ENCODE measurements at places on chromosomes 11 and 22. TPM values are rescaled to one million over a fixed set of nuclear protein-coding genes. Genes with fewer than 3 reads are reported as not detected.

The IFTAP gene
- total RNA-seq: 30.3 TPM

The MFRP gene
- total RNA-seq: not detected

The OR4A16 gene
- total RNA-seq: not detected

The CD3G gene
- total RNA-seq: not detected

The C11orf97 gene
- not detected for total RNA-seq

The RNF169 gene
- 20.9 TPM for total RNA-seq

The MPZL2 gene
- total RNA-seq: 148 TPM

The TMEM191B gene
- 0.92 TPM for total RNA-seq

The THY1 gene
- total RNA-seq: not detected

The TM7SF2 gene
- total RNA-seq: 20.6 TPM

The APOA1 gene
- total RNA-seq: not detected

The OR5A1 gene
- not detected for total RNA-seq

The OR51B5 gene
- not detected for total RNA-seq

The CRYBB3 gene
- total RNA-seq: not detected

Data from pulmonary artery endothelial cell (primary cell).